ENCODE measurements at places on chromosomes 11 and 22.

DNA sequence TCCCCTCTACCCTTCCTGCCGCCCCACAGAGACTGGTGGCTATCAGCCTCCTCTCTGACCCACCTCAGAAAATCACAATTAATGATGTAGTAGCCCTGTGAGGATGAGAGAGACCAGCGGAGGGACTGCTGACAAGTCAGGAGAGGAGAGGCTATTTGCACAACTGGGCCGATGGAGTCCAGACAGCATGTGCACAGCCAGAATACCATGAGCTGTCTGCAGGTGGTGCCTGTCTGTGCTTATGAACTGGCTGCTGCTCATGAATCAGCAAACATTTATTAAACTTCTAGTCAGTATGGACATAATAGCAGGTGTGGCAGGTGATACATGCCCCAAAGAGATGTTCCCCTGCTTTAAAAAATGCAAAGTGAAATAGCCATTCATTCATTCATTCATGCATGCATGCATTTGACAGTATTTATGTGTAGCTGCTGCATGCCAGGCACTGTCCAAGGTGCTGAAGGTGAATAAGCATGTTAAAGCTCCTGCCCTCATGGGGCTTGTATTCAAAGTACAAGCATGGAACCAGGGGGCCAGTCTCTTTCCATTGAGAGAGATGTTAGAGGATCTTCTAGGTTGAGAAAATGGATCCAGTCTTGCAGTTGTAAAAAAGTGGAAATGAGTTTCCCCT, 141.3 kb downstream of the GRIK4 start:
- no peak for DNase-seq

GRCh38 chr22:43826142-43827002, 14.3 kb upstream of the EFCAB6 start:
- no peak for DNase-seq

- no peak for DNase-seq
Measured at GRCh38 chr11:46736615-46737014, 17.6 kb downstream of the F2 start.

DNA sequence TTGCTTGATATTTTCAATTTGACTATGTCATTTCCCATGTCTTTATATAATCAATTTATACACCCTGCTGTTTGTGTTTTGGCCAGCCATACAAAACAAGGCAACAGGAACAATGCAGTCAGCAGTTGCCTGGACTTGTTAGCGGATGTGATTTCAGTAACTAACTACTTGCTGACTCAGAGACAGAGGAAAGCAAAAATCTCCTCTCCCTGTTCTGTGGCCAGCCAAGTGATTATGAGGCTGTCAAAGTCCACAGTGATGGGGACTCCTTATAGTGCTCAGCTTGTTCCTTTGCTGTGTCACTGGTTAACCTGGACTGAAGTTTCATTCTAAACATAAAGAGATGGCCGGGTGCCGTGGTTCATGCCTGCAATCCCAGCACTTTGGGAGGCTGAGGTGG, 32.6 kb upstream of the APLP2 start:
- no peak for DNase-seq

- DNase-seq = no peak
Measured at GRCh38 chr11:133919330-133920108, 37.2 kb downstream of the IGSF9B start.

GRCh38 chr11:69866648-69867047, 47.4 kb upstream of the FGF3 start:
- DNase-seq = no peak

DNA sequence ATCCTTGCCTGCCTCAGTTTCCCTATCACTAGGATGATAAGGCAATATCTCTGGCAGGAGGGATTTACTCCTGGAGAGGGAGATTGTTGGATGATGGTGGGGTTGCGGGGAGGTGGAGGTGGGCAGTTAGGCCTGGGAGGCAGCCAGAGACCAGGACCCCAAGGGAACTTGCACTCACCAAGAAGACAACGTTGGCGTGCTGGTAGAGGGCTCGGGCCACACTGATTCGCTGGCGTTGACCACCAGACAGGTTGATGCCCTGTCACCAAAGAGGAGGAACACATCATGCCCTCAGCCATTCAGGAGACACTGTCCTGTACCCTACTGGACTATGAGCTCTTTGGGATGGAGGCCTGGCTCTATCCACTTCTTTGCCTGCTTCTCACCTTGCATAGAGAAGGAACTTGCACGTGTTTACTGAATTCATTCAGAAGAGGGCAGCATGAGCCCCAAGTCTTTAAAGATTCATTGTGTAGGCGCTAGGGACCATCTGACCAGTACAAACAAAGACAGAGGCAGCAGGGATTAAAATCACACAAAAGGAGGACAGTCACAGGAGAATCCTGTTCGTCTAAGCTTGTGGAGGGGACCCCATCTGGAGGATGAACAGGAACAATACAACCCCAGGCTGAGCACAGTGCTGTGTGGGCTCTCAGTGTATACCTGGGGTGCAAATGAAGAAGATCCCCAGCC, 24.2 kb upstream of the KCNJ11 start:
- DNase-seq = peak; percentile 24

GRCh38 chr11:44338026-44338425, 28.1 kb upstream of the ALX4 start:
- no peak for DNase-seq

DNA sequence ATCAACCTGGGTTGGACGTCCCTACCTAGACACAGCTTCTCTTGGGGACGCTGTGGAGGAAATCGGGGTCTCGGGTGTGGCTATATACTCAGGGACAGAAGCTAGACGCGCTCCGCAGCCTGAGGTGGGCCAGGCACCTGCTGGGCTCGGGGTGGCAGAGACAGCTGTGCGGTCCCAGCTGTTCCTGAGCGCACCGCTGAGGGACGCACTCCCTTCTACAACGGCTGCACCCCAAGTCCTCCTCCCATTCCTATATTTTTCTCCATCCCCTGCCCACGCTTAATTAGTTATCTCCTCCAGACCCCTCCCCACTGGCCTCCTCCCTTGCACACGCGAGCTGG, 188 bp upstream of the MTNR1B start:
- no peak for DNase-seq

DNA sequence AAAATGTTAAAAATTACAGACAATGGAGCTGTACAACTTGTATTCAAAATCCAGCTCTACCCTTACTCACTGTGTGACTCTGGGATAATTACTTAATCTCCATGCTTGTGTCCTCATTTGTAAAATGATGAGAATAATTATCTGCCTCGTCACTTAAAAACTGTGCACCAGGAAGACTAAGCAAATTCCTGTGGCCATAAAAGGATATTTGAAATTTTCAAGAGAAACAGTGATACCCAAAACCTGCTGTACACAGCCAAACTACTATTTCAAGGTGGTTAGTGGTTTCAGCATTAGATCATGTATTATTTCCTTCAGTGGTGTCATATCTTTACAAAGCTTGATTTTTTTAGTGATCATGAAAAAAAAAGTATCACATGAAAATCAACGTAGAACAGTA, 136.9 kb downstream of the METTL15 start:
- no peak for DNase-seq

- no peak for DNase-seq
Measured at GRCh38 chr11:75024068-75024449, 35.3 kb downstream of the NEU3 start.

DNA sequence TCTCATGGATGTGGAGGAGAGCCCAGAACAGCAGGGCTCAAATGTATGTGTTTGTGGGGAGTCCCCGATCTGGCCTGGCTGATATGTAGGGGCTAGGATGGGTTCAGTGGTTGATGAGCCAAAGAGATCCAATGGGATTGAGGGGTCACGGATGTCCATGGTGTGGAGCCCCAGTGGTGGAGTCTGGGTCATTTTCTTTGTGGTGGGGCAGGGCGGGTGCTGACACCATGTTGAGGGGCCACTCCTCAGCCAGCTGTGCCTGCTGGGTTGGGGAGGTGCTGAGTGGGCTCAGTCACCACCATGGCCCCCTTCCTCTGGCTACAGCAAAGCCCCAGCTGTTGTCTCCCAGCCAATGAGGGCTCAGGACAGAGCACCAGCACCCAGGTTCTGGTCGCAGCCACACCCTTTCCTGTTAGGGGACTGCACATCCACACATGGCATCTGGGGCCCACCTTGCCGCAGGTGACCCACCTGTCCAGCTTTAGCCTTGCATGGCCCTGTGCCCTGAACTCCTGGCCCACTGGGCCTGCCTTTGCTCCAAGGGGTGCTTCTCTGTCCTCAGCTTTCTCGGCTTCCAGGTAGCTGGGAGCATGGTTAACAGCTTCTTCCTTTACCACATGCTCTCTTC, 3.2 kb upstream of the GNAZ start:
- no peak for DNase-seq

- no peak for DNase-seq
Measured at GRCh38 chr11:33649944-33650343, 50.7 kb downstream of the C11orf91 start.

- no peak for DNase-seq
Measured at GRCh38 chr11:12051287-12051662, 42.8 kb upstream of the DKK3 start.

DNA sequence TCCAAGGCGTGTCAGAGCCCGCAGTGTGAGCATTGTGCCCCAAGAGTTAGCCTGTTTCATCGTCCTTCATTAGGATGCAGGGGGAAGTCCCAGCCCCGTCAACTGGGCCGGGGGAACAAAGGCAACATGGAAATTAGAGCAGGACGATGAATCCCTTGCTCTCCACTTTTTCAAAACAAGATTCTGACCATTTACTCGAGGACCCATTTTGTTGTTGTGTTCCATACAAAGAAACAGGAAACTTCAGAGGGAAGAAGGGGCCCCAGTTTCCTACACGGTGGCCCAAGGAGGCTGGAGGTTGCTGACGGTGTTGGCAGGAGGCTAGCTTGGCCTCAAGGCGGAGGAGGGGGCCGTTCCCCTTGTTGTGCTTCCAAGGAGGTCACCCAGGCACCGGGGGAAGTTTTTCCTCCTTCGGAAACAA, 44.0 kb upstream of the SLC1A2 start:
- no peak for DNase-seq

DNA sequence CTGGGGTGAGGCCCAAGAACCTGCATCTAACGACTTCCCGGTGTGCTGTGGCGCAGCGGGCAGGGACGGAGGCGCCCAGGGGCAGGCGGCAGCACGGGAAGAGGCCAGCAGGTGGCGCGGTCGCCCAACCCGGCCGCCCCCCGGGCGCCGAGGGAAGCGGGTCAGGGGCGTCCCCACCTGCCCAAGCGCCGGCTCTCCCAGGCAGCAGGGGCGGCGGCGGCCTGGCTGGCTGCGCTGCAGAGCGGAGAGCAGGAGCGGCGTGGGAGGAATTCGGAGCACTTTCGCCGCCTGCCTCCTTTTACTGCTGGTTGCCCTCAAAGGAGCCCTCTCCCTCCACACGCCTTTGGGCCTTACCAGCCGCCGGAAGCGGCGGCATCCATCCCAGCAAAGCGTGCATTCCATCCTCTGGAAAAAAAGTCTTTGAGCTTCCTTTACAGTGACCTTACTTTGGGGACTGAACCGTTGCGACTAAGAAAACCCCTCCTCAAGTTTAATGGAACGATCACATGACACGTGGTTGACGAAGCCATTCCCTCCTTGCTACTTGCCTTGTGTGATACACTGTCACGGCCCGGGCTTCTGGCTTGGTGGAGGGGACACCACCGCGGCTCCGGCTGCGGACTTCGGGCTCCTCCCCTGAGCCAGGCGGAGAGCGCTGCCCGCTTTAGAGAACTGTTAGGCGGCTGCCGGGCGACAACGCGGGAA, 106.8 kb upstream of the CLMP start:
- no peak for DNase-seq

DNA sequence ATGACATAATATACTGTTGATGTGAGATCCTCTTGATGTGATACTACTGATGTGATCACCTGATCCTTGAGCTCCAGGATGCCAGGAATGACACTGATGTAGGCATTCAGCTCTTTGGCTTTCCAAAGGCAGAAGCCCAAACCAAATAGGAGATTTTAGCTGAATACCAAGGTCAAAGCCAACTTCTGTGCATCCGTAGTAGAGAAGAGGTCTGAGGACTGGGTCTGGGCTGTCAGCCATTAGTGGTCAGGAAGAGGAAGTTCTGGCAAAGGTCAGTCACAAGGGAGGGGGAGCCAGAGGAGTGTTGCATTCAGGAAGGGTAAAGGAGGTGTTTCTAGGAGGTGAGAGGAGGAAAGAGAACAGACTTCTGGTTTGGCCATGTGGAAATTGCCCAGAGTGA, 53.4 kb upstream of the PARVG start:
- no peak for DNase-seq

- DNase-seq = peak; percentile 11
Measured at GRCh38 chr11:13970986-13971385, 8.5 kb downstream of the SPON1 start.

- DNase-seq = no peak
Measured at GRCh38 chr11:76322540-76322939, 58.4 kb downstream of the THAP12 start.

- DNase-seq = no peak
Measured at GRCh38 chr11:61776561-61777075, 15.8 kb downstream of the TMEM258 start.

DNA sequence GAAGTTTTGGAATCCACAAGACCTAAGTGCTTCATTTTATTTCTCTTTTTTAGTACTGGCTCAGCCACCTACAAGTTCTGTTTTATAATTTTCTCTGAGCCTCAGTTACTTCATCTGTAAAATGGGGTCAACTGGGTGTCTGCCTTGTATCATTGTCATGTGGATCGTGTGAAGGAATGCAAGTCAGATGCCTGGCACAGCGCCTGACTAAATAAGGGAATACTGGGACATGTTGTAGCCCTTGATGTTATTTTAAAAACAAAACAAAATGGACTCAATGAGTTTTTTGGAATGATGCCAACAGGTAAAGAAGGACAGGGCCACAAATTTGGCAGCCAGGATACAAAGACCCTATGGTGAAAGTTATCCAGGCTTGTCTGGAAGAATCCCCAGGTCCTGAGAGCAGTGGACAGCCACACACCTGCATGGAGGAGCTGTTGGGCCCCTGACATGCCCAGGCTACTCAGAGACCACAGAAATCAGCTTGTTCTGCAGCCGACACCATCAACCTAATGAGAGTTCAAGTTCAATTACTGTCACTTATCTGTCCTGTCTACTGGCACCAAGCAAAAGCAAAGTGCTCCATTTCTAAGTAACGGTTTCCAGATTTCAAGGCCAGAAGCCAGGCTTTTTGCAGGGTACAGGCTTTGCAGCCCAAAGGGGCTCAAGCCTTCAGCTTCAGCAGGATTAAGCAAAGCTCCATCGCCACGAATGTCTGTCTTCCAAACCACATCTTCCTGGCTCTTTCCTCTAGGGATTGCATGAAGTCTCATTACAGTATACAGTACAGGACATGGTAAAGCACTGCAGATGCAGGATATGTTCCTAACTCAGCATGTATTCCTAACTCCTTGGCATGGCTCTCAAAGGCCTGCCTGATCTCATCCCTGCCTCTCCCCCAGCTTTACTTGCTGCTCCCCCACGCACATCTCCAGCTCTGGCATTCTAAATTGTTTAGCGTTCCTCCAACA, 18.4 kb downstream of the DKK3 start:
- DNase-seq = no peak

- no peak for DNase-seq
Measured at GRCh38 chr11:69195824-69196782, 40.4 kb downstream of the SMIM38 start.

- DNase-seq = no peak
Measured at GRCh38 chr11:86468169-86468568, 93.5 kb downstream of the CCDC81 start.

GRCh38 chr11:113385749-113386148, 1.8 kb upstream of the ANKK1 start:
- DNase-seq = no peak

All from DMS153 (cell line).